ENCODE measurements at places on chromosomes 1 and 21.

DNA sequence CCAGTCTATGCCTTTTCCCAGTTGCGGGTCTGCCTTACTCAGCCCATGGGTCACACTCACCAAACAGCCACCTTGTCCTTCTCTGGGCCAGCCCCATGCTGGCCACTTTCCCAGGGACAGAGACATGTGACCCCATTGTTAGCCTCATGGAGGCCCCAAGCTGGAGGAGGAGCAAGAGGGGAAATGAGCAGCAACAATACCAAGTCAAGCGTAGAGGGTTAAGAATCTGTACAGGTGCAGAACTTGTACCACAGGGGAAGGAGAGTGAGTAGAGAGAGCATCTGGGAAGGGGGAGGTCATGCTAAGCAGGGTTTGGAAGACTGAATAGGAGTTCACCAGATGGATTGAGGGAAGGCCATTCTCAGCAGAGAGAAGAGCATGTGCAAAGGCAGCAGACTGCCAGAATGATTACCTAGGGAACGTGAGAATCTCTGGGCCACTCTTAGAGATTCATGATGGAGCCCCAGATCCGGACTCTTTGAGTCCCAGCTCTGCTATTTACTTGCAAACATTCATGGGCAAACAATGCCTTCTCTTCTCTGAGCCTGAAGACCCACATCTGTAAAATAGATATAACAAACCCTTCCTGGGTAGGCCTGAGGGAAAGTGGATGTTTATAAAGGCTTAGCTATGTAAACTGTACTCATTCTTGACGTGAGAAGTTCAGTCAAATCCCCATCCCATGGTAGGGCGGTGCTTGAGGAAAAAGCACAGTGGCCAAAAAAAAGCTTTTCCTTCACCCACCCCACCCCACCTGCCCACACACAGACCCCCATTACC, 2.8 kb upstream of the SLC2A1 start:
- no peak for DNase-seq

- DNase-seq: no peak
These were observed 2.0 kb downstream of the RPRD2 start for GRCh38 chr1:150365941-150366340.

DNA sequence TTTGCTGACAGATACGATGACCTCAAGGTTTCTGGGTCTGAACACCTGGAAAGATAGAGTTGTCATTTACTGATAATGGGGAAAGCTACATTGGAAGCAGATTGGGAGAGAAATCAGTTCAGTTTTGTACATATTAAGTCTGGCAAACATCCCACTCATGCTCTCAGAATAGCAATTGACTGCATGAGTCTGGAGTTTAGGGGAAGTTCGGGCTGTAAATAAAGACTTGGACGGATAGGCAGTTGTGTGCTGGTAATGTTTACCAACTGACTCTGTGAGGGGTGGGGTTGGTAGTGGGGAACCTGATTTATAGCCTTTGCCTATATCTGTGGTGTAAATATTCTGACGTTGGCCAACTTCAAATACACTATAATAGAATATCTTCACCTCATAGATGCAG, 4.0 kb downstream of the H6PD start:
- DNase-seq: no peak

DNA sequence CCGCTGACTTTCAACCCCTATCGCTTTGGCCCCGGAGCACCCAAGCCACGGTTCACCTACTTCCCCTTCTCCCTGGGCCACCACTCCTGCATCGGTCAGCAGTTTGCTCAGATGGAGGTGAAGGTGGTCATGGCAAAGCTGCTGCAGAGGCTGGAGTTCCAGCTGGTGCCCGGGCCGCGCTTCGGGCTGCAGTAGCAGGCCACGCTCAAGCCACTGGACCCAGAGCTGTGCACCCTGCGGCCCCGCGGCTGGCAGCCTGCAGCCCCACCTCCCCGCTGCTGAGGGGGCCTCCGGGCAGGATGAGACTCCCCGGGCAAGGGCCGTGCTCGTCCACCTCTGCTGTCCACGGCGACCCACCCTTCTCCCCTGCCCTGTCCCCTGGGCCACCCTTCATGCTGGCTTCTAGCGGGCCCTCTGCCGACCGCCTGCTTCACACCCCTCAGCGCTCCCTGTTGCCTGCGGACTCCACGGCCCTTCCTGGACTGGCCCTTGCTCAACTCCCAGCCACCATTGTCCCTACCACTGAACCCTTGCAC, 92.2 kb upstream of the TRABD2B start:
- peak; percentile 6 for DNase-seq

DNA sequence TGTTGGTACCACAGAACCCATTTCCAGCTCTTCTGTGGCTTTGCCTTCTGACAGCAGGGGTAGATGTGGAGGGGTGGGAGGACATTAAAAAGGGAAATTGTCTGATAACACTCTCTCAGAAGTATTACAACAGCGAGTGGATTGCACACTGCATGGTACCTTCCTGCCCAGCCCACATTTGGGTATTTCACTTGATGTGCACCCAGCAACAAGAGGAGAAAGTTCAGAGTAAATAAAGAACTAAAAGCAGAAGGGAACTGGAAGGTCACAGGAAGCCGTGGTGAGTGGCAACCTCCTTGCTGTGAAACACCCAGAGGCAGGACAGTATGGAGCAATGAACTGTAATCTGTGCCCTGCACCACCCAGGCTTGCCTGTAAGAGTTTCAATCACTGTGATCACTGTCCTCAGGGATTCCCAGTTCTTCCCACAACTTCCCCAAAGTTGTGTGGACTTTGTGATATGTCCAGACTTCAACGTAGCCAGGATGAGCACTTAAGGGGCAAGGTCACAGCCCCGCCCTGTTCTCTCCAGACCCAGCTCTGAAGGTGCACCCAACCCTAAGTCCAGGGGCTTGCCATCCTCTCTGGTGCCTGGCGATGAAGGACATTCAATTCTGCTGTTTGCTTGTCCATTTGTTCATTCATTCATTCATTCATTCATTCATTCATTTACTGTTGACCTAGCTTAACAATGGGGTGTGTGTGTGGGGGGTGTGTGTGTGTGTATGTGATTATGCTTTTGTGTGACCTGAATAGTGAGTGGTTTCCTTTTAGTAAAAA, 18.7 kb upstream of the F5 start:
- DNase-seq: no peak

DNA sequence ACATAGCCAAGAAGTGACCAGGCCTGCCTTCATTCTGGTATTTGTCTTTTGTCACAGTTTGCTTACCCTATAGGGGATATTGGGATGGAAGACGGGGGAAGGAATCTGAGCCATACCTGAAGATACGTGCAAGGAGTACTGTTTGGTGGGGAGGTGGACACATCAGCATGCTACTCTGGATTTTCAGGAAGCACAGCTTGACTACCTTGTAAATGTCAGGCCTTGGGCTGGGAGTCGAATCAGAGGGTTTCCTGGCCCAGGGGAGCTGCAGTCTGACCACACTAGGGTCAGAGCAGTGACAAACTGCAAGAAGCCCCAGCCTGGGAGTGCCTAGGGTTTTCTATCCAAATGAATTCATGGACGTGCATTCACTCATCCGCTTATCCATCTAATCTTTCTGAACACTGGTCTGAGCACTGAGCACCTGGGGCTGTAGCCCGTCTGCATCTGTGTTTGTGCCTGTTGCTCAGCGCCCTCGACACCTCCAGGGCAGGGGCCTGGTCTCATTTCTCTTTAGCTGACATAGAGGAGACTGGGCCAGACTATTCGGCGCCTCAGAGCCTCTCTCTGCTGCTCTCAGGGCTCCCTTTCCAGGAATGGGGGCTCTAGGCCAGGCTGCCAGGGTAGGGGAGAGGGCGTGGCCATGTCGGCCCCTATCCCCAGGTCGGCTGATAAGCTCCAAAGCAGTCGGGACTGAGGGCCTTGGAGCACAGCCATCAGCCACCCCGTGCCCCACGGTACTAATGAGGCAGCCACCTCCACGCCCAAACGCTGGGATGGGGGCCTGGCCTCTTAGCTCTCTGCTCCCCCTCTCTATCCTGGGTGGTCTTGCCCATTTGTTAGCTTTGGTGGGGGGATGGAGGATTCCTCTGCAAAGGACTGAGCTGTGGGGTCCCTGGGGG, 47.0 kb upstream of the SLC2A1 start:
- peak; percentile 65 for DNase-seq

- no peak for DNase-seq
These were observed 17.5 kb upstream of the TFF3 start for GRCh38 chr21:42332557-42333317.

- no peak for DNase-seq
These were observed 679.5 kb downstream of the MATN1 start for GRCh38 chr1:30043731-30044408.

- DNase-seq: no peak
These were observed 75.1 kb downstream of the UCHL5 start for GRCh38 chr1:192984080-192984479.

GRCh38 chr1:54378874-54379554, 27.2 kb downstream of the SSBP3 start:
- DNase-seq: no peak

Data from kidney (tissue), 22 donors.